ENCODE measurements at places on chromosomes 4 and X. TPM values are rescaled to one million over a fixed set of nuclear protein-coding genes. Genes with fewer than 3 reads are reported as not detected.

UBE2K gene
- total RNA-seq: 23.4 TPM

KLHL34 gene
- not detected for total RNA-seq

PORCN gene
- total RNA-seq: 27.2 TPM

PPP1R3F gene
- total RNA-seq: 2.3 TPM

MAGEA2B gene
- 16.1 TPM for total RNA-seq

TMEM271 gene
- total RNA-seq: not detected

PDLIM3 gene
- total RNA-seq: 13.6 TPM

STBD1 gene
- total RNA-seq: 10.1 TPM

PRDM8 gene
- total RNA-seq: 11.7 TPM

PCDH10 gene
- 0.10 TPM for total RNA-seq

FGFRL1 gene
- total RNA-seq: 3.1 TPM

XK gene
- total RNA-seq: under 0.01 TPM

QRFPR gene
- not detected for total RNA-seq

GPR78 gene
- not detected for total RNA-seq

CLDN22 gene
- not detected for total RNA-seq

ITIH6 gene
- 1.2 TPM for total RNA-seq

GABRB1 gene
- total RNA-seq: not detected

Data from RPMI7951 (cell line).